Cerebellar cortex (tissue), 1 donor: ENCODE measurements at places on chromosomes 12 and 14.

- DNase-seq = no peak
These were observed 1038.4 kb downstream of the GALC start for GRCh38 chr14:86954623-86955022.

GRCh38 chr12:64995816-64996215 lies 125.3 kb downstream of the WIF1 start:
- DNase-seq = no peak

DNA sequence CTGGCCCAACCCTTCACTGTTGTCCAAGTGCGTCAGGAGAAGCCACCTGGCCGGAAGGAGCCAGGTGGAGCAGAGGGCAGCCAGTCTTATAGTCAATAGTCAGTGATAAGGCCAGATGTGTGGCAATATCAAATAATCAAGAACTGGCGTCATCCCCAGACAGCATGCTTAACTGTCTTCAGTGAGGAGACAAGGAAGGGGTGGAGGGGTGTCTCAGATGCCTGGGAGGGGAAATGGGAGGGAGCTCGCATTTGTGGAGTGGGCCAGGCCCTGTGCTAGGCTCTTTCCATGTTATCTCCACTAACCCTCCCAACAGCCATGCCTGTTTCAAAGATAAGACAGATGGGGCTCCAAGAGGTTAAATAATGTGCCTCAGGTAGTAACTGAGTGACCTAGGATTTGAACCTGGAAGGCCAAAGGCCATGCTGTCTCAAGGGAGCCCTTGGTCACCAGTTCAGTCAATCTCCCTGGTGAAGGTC lies 48.9 kb upstream of the FOS start:
- no peak for DNase-seq

GRCh38 chr12:111334393-111334915 lies 34.4 kb downstream of the PHETA1 start:
- no peak for DNase-seq

DNA sequence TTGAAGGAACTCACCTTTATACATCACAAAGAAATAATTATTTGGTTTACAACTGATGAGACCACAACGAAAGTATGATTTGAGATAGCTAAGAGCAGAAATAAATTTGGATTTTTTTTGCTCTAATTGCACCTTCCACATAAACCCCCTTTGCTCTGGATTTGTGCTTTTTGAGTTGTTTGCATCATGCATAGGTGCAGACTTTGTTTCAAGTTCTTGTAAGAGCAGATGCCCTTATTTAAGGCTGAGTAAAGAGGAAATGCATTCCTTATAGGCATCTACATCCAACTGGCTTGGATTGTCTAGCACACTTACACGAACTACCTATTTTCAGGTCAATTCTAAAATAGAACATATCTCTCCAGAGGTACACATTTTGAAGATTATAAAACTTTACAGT lies 6.6 kb upstream of the CCND2 start:
- no peak for DNase-seq

GRCh38 chr12:78229591-78230101 lies 399.0 kb downstream of the NAV3 start:
- DNase-seq = peak; percentile 48

- no peak for DNase-seq
These were observed 89.2 kb downstream of the PRMT8 start for GRCh38 chr12:3580094-3580749.

- peak; percentile 41 for DNase-seq
These were observed at the start of gene PTPN21 for GRCh38 chr14:88554457-88555286. PTPN21 (minus strand) TSS chr14:88555007; CDS start chr14:88550417, 4,590 bp downstream.

DNA sequence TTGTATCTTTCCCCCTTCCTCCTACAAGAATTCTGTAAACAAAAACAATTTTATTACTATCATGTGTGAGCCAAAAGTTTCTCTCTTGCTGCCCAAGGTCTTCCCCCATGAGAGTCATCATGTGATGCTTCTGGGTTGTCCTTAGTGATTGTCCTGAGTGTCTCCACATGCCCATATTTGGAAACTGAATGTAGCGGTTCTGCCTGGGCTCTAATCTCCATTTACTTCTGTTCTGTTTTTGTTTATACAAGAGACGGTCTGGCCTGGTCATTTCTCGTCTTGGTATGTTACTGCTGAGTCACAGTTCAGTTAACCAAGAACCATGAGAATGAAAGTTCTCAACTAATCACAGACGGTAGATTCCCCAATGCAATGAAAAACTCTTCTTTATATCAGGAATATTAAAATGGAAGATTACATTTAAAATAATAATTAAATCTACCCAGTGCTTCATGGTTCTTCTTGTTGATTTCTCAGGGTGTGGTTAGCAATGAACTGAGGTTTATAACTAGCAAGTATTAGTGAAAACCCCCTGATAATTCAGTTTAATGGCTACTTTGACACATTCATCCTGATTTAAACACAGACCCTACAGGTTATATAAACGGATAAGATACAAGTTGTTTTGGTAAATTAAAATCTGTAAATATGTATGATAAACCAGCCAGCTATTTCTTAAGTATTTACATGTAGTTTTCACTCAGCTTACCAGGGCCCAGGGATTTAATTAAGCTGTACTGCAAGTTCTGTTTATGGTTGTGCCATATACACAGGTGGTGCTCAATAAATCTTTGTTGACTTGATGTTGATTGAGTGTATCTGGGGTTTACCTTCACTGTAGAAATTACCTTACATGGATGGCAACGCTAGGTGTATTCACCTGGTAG lies 81.1 kb downstream of the PELI2 start:
- DNase-seq = no peak

- DNase-seq = no peak
These were observed 84.4 kb upstream of the DCN start for GRCh38 chr12:91267039-91267438.

- peak; percentile 29 for DNase-seq
These were observed 40.2 kb downstream of the TEAD4 start for GRCh38 chr12:2999265-2999841.

DNA sequence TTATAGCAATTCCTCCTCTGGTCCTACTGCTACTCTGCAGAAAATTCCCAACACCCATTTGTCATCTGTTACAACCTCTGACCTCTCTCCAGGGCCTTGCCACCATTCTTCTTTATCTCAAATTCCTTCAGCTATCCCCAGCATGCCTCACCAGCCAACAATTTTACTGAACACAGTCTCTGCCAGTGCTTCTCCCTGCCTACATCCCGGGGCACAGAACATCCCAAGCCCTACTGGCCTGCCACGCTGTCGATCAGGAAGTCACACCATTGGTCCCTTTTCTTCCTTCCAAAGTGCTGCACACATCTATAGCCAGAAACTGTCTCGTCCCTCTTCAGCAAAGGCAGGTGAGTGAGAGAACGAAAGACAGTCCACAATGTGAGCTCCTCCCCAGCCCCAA lies 122.1 kb downstream of the TTLL5 start:
- no peak for DNase-seq

GRCh38 chr12:64876388-64877071 lies 52.1 kb downstream of the TBC1D30 start:
- DNase-seq = no peak

DNA sequence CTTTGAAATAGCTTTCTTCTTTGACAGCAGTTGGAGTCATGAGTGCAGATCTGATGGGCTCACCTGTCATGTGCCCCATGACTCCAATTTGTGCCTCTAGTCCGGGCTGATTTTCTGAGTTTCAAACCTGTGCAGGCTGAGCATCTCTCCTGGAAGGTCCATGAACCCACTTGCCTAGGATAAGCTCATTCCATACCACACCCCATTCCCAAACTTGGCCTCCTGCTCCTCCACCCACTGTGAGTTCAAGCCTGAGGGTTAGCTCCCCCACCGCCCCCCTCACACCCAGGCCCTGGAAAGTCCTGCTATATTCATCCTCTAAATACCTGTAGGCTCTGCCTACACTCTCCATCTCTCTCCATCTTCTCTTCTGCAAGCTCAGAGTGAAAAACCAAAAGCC lies 126.8 kb upstream of the VRK1 start:
- no peak for DNase-seq

- DNase-seq = no peak
These were observed 116.5 kb downstream of the SRGAP1 start for GRCh38 chr12:63961048-63961447.

GRCh38 chr14:100617410-100618317 lies 30.4 kb upstream of the BEGAIN start:
- peak; percentile 26 for DNase-seq

DNA sequence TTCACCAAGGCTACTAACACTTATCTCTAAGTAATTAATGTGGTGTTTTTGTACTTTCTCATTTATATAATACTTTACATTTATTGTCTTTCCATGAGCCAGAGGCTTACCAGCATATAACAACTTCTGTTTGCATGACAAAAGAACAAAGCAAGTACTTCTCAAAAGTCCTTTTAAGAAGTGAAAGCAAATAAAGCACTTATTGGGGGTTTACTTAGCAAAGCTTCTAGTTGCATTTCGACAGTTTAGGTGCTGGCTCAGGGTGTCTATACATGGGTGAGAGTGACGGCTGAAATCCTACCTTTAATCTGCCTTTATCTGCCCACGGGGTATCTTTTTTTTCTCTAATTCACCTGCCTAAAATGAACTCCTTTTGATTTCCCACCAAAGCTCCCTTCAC lies 21.0 kb upstream of the DCN start:
- DNase-seq = no peak

- DNase-seq = no peak
These were observed 268.8 kb downstream of the DUSP6 start for GRCh38 chr12:89083491-89083890.

- DNase-seq = no peak
These were observed 183.9 kb downstream of the ZFP36L1 start for GRCh38 chr14:68609012-68609411.

GRCh38 chr12:70577283-70577634 lies 60.0 kb downstream of the PTPRB start:
- DNase-seq = no peak

DNA sequence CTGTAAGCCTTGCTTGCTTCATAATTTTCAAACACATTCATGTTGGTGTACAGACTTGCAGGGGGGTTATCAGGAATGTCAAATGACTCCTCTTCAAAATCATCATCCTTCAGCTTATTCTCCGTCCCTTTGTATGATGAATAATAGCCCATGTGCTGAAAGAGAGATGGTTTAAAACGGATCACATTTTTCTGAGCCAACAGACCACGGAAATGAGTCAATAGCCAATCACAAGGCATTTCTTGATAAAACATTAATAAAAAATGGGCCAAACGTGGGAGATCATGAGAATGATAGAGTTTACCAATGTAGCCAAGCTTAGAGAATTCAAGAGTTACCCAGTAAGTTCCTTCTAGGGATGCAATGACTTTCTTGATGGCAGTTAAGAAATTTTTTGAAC lies 105.5 kb downstream of the NTS start:
- no peak for DNase-seq
